ENCODE measurements at places on chromosomes 2 and 18. TPM values are rescaled to one million over a fixed set of nuclear protein-coding genes. Genes with fewer than 3 reads are reported as not detected.

Gene RSAD2
- 4.1 TPM for polyA plus RNA-seq

DNA sequence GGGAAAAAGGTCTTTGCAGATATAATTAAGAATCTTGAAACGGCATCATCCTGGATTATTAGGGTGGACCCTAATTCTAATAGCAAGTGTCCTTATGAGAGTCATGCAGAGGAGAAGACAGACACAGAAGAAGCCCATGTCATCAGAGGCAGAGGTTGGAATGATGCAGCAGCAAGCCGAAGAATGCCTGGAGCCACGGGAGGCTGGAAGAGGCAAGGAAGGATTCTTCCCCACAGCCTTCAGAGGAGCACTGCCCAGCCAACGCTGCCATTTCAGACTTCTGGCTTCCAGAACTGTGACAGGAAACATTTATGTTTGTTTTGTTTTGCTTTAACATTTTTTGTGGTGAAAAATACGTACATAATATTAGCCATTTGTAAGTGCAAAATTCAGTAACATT, 72.3 kb downstream of the MCFD2 start:
- no peak for DNase-seq

GRCh38 chr18:66495844-66496243, 108.0 kb downstream of the CDH19 start:
- peak; percentile 26 for DNase-seq

DNA sequence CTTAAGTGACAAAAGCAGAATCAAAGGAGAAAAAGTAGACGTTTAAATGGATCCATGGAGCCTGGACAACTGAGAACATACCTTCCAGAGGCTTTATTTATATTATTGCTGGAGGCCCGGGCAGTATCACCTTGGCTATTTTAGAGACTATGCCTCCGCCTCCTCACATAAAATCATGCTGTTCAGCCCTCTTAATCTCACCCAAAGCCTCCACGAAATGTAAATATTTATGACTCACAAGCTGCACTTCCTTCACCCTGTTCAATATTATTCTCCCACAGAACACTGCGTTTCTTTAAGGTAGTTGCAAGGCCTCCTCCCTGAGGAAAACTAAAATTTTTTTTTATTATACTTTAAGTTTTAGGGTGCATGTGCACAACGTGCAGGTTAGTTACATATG, 478.6 kb upstream of the ACVR2A start:
- DNase-seq, result no peak

DNA sequence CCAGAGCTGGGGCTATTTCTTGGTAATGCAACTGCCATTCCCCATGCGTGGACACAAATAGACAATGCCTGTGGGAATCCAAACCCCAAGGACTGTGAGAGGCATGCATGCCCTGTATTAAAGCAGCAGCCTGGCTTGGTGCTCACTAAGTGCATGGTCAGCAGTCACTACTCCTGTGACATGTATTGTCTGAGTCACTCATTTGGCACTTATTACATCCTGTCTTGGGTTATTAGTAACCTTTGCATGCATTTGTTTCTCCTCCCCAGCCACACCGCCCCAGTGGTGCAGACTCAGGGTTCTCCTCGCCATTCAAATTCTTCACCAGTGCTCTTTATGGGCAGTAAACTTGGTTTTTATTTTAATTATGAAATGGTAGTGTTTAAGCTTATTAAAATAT, 30.2 kb downstream of the PRKCE start:
- no peak for DNase-seq

GRCh38 chr18:23658285-23658684, 4.4 kb downstream of the ANKRD29 start:
- no peak for DNase-seq
